ENCODE measurements at places on chromosomes 16 and 17. TPM values are rescaled to one million over a fixed set of nuclear protein-coding genes. Genes with fewer than 3 reads are reported as not detected.

- DNase-seq, result no peak
Measured at GRCh38 chr17:9672266-9672665, 26.9 kb downstream of the USP43 start.

DNA sequence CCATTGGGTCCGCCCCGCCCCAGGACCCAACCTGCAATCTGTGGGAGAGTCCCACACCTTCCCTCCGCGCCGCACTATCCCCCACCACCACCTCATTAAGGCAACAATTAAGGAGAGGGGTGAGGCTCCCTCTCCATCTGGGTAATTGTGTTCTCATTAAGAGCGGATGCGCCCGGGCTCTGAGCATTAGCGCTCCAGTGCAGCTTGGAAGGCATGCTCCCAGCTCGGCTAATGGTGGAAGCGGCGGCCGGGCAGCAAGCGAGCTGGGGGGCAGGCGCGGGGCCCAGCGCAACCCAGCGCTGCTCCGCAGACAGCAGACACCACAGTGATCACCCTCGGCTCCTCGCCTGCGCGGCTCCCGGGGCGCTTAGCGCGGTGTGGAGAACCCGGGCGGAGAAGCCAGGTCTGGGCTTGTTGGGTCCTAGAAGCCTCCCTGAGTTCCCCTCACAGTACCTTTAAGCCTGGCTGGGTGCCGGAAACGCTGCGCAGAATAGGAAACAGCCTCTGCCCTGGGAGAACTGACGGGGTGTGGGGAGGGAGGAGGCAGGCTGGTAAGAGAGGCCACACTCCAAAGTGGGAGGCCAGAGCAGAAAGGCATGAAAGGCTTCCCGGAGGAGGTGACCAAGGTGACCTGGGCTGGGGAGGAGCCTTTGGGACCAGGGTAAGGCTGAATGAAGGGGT, 6.4 kb downstream of the CBLN1 start:
- no peak for DNase-seq

- no peak for DNase-seq
Measured at GRCh38 chr16:68339214-68339613, 28.4 kb downstream of the PRMT7 start.

GRCh38 chr17:20273741-20274500, 193.4 kb downstream of the LGALS9B start:
- DNase-seq, result no peak

- no peak for DNase-seq
Measured at GRCh38 chr16:35533683-35534082, 2074.3 kb downstream of the TP53TG3F start.

DNA sequence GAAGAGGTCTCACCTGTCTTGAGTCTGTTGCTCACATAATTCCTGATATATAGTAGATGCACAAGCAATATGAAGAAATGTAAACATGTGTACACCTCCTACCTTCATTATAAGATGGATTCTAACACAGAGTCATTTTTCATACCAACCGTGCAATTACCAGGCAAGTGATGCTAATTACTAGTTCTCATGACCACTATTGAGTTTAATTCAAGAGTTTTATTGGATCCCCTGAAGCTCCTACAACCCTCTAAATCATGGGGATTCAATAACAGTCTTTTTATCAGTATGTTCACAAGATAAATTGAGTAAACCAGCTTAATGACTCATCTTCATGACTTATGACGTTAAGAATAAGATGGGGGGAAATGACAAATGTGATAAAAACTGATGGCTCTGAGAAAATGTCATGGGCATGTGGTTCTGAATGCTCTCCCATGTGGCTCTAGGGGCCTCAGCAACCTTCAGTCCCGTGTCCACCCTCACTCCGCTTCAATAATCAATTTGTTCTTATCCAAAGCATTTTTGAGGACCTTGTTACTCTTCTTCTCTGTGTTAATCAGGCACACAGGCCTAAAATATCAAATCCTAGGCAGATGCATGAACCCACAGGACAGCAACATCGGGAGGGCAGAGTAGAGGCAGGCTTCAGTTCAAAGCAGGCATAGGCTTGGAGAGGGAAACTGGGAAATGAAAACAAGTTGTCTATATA, 42.8 kb downstream of the PRAC1 start:
- DNase-seq, result no peak

DNA sequence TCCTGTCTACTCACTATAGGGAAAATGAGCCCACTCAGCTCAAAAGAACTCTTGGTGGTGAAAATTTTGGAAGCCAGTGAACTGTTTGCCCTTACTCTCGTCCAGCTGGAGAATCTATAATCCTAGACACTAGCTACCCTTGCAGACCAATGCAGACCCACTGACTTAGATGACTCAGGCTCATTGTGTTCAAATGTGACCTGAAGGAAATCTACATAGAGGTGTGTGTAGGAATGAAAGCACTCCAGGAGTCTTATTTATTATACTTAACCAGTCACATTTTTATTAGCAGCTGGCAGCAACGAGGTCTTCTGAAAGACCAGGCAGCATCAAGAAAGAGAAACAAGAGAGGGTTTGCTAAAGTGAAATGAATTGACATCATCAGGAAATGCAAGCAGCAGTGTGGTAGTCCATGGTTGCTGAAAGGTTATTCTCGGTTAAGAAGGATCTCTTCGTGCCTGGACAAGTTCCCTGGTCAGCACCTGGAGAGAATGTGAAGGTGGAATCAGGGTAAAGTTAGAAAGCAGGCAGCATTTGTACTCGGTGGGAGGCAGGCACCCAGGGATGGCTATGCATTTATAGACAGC, 1.4 kb downstream of the KRTAP29-1 start:
- no peak for DNase-seq

GRCh38 chr16:72934636-72935403, 113.1 kb downstream of the ZFHX3 start:
- no peak for DNase-seq

- DNase-seq, result no peak
Measured at GRCh38 chr17:57016071-57016763, 38.3 kb downstream of the SCPEP1 start.

- DNase-seq, result no peak
Measured at GRCh38 chr17:42142371-42142896, 12.4 kb downstream of the RAB5C start.

DNA sequence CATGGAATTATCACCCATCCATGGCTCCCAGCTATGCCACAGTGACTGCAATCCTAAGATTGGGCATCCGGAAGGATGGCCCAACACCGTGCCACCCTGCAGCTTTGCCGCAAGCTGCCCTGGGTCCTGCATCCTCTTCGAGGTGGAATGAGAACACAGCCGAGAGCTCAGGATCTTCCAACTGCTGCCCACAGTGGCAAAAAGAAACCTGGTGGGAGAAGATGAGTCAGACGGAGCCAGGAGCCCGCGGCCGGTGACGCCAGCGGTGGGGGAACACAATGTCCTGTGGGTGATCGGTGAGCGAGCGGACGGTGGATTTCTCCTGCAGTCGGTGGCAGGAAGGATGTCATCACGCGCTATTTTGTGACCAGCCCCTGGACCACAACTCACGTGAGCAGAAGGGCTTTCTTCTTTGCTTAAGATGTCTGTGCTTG, 20.1 kb downstream of the CD7 start:
- DNase-seq, result peak; percentile 96

DNA sequence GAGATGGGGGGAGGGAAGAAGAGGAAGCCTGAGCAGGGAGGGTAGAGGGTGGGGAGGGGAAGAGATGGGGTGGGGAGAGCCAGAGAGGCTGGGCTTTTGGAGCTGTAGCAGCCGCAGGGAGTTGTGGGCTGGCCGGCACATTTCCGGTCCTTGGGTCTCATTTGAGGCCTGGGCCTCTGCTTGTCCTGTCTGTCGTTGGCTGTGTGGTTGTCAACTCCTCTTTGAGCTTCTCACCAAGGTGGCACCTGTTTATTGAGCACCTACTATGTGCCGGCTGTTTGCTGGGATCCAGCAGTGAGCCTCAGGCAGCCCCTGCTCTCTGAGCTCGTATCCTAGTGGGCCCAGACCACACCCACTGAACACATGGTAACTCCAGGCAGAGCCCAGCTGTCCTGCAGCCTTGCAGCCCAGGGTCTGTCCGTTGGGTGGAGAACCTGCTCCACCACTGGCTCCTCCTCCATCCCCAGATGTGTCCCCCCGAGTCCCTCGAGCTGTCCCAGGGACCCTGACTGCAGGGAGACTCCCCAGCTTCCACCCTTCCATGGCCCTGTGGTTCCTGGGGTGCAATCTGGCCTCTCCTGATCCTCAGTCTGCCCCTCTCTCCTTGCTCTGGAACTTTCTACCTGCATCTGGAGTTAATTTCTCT, 164.9 kb downstream of the IRF8 start:
- no peak for DNase-seq

DNA sequence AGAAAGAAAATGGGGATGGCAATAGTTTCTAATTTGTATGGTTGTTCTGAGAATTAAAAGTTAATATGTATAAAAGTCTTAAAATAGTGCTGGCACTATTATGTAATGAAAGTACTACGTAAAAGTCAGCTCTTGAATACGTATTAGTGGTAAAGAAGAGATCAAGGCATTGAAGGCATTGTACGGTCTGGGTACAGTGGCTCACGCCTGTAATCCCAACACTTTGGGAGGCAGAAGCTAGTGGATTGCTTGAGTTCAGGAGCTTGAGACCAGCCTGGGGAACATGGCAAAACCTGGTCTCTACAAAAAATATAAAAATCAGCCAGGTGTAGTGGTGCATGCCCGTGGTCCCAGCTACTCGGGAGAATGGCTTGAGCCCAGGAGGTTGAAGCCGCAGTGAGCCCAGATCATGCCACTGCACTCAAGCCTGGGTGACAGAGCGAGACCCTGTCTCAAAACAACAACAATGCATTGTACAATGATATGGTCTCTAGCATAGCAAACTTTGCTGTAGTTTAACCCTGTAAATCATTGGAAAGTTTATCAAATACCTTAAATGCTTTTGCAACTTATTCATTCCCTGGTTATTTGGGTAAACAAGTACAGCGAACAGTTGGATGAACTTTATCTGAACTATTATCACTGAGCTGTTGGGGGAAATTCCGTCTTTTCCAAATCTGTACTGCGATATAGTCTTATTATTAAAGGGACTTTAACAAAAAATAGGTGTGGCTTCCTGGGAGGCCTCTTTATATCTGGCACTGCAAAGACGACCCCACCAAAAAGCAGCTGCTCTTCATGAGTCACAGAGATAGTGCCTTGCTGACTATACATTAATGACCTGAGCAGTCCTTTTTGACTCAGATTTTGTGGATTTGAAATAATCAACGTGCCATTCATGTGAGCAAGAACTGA, 73.6 kb downstream of the GPRC5B start:
- no peak for DNase-seq

- DNase-seq, result no peak
Measured at GRCh38 chr17:78714534-78714933, 67.5 kb downstream of the CYTH1 start.

GRCh38 chr17:81258292-81258691, 19.2 kb downstream of the NDUFAF8 start:
- DNase-seq, result no peak

GRCh38 chr17:59454633-59455105, 110.7 kb upstream of the DHX40 start:
- DNase-seq, result no peak

DNA sequence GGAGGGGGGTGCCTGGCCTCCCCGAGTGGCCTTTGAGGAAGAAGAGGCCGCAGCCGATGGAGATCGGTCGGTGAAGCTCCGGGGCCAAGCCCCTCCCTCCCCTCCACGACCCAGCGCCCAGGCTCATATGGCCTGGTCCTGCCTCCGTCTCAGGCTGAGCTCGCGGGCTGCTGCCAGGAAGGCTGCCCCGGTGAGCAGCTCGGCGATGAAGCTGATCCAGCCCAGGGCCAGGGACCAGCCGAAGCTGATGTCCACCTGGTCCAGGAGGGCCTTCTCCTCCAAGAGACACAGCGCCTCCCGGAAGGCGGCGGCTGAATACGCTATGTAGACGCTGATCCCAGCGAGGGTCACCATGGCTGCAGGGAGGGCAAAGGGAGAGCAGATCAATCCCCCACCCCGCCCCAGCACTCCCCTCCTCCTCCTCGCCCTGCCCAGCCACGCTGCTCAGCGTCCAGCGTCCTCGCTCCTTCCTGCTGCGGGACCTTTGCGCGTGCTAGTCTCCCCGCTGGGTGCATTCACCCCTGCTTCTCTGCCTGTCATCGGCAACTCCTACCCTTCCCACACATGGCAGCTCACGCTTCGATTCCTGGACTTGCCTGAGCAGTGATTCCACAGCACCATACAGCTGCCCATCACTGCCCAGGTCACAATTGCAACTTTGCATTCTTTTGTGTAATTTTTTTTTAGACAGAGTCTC, 20.5 kb downstream of the TMEM114 start:
- no peak for DNase-seq

DNA sequence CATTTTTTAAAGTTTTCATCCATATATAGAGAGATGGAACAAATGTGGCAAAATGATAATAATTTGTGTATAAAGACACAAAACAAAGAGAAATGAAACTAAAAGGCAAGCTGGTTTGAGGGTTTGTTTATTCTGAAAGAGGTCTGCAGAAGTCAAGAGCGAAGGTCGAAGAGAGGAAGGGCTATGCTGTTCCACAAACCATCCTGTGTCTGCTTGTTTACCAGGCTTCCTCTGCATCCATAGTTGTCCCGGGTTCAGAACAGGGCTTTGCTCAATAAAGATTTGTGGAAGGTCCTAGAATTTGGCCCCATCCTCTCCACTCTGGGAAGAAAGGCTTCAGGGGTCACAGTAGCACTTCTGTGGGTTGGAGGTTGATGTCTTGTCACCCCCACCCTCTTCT, 2.4 kb upstream of the MARVELD3 start:
- no peak for DNase-seq

- no peak for DNase-seq
Measured at GRCh38 chr16:56348168-56349085, 76.9 kb downstream of the AMFR start.

GRCh38 chr17:12729086-12729485, 60.2 kb upstream of the ARHGAP44 start:
- no peak for DNase-seq

GRCh38 chr17:43791589-43791988, 11.4 kb downstream of the CFAP97D1 start:
- DNase-seq, result no peak

Gene MARCHF10
- total RNA-seq, result 0.16 TPM

Gene CNTD1
- total RNA-seq, result not detected

Gene CRHR1
- total RNA-seq, result not detected

Gene WIPF2
- total RNA-seq, result 29.5 TPM

Gene OR3A3
- total RNA-seq, result not detected

Gene ZNF423
- total RNA-seq, result 13.5 TPM

Measured in mesenteric fat pad (tissue), 1 donor.